ENCODE measurements at places on chromosomes 12 and 14.
A peak's percentile ranks its signal among the peaks of the same experiment; 100 is the strongest.

DNA sequence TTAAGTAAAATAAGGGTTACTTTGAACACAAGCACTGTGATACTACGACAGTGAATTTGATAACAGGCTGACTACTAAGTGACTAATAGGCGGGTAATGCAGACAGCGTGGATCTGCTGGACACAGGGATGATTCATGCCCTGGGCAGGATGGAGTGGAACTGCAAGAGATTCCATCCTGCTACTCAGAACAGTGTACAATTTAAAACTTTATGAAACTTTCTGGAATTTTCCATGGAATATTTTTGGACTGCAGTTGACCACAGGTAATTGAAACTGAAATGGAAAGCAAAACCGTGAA, 46.0 kb downstream of the YEATS4 start:
- DNase-seq, result no peak

DNA sequence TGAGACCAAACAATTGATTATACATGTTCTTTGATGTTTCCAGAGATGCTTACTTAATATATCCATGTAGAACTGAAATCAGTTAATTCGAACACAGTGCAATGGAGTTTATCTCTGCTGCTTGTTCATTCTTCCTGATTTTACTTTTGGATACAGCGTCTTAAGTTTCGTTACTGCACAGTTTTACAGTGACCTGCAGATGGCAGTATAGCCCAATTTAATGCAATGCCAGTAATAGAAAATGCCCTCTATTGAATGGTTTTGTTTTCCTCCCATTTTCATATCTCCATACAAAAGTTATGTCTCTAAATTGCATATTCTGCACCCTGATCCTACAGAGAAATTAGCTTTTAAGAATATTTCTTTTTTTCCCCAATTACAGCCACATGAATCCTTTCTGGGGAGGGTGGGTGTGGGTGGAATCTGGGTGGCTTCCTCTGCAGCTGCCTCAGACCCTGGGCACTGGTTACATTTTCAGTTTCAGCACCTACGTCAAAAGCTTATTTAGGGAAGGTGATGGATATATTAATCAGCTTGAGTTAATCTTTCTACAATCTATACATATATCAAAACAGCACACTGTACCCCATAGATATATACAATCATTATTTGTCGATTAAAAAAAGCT, 101.1 kb upstream of the DCD start:
- DNase-seq, result peak; percentile 6

DNA sequence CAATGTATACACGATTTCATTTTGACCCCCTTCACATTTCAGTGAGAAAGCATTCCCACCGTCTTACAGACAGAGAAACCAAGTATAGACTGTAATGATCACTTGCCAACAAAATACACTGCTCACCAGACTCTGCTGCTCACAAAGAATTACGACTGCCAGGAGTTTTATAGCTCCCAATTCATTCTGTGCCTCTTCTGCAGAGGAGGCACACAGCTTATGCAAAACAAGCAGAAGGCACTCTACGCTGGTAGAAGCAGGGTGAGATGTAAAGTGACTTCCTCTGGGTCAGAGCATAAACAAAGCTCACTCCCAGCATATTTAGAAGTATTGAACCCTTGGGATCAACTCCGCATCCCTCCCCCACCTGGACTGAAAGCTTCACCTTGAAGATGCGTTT, 14.6 kb downstream of the SPTB start:
- no peak for DNase-seq

DNA sequence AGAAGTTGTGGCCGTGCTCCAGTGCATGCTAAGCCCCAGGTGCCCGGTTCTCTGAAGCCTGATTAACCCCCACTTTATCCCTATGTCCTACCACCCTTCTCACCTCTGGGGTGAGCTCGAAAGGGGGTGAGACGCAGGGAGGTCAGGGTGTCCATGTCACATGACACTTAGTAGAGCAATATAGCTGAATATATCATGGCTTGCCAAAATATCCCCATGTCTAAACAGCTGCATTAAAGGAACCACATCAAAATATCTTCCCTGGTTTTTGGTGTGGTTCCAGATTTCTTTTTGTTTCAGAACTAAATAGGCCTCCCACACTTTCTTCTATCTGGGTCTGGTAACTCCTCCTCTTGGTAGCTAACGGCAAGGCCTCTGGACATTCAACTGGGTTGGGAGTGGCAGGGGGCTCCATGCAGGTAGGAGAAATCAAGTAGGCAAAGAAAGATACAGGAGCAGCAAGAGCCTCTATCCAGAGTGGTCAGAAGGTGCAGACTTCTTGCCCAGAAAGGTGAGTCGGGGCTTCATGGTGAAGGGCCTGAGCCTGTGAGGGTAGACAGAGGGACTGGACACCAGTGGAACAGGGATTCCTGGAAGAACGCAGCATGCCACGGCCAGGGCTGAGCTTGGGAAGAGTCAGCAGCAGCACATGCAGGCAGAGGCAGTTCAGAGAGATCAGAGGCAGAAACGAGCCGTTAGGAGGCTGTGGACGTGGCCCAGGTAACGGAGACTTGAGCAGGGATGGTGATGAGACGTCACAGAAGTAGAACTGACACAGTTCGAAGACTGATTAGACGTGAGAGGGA, 202.8 kb upstream of the DIO3 start:
- no peak for DNase-seq

GRCh38 chr12:7047306-7047705, 13.2 kb upstream of the C1S start:
- no peak for DNase-seq

DNA sequence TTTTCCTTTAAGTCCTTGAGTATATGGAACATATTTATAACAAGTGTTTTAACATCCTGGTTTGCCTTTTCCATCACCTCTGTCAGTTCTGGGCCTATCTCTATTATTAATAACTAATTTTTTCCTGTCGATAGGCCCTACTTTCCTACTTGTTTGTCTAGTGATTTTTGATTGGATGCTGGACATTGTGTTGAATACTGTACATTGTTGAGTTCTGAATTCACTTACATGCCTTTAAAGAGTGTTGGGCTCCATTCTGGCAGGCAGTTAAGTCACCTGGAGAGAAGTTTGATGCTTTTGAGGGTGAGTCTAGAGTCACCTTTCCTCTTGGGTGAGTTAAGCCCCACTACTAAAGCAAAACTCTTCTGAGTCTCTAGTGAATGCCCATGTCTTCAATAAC, 77.5 kb upstream of the C14orf180 start:
- no peak for DNase-seq

DNA sequence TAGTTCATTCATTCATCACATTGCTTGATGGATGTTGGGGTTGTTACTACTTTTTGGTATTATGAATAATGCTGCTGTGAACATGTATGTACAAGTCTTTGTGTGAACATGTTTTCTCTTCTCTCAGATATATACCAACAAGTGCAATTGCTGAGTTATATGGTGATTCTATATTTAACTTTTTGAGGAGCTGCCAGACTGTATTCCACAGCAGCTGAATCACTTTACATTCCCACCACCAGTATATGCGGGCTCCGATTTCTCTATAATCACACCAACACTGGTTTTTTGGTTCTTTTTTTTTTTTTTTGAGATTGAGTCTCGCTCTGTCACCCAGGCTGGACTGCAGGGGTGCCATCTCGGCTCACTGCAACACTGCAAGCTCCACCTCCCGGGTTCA, 22.2 kb upstream of the PLEKHG6 start:
- DNase-seq, result no peak

- DNase-seq, result no peak
Measured at GRCh38 chr12:130714091-130714590, 2.0 kb downstream of the RIMBP2 start.

DNA sequence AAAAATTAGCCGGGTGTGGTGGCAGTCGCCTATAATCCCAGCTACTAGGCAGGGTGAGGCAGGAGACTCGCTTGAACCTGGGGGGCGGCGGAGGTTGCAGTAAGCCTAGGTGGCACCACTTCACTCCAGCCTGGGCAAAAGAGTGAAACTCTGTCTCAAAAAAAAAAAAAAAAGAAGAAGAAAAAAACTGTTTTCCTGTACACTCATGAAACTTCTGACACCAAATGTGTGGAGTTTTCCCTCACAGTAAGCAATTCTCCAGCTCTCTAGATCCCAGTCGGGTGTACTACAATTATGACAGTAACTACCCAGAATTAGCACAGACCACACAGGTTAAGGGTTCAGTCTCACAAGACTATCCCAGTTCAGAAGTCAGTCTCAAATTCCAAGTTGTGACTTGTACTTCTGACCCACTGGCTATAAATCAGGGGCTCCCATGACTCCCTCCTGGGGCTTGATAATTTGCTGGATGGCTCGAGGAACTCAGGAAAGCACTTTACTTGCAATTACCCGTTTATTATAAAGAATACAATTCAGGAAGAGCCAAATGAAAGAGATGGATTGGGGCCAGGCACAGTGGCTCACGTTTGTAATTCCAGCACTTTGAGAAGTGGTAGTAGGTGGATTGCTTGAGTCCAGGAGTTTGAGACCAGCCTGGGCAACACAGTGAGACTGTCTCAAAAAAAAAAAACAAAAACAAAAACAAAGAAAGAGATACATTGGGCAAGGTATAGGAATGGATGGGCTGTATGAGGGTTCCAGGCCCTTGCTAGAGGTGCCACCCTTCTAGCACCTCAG, 12.4 kb upstream of the ARF6 start:
- DNase-seq, result no peak

Measured in NCI-H1105 (cell line).